ENCODE measurements at places on chromosomes 3 and 15.
A peak's percentile ranks its signal among the peaks of the same experiment; 100 is the strongest.

GRCh38 chr3:58585005-58585786 is 8.0 kb upstream of the FAM107A start:
- peak; percentile 31 for DNase-seq

GRCh38 chr3:176953106-176954060 is 243.9 kb downstream of the TBL1XR1 start:
- DNase-seq = no peak

- DNase-seq = no peak
These were observed 35.8 kb downstream of the MYH15 start for GRCh38 chr3:108474581-108474980.

DNA sequence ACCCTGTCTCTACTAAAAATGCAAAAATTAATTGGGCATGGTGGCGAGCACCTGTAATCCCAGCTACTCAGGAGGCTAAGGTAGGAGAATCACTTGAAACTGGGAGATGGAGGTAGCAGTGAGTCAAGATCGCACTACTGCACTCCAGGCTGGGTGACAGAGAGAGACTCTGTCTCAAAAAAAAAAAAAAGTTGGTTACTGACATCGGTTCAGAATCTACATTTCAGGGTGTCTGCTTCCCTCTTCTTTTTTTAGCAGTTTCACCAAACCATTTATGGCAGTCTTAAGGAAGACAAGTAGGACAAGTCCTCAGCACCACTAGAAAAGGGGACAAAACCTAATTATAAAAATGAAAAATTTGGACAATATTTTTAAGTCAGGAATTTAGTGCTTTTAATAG is 3.3 kb upstream of the USP4 start:
- DNase-seq = no peak

DNA sequence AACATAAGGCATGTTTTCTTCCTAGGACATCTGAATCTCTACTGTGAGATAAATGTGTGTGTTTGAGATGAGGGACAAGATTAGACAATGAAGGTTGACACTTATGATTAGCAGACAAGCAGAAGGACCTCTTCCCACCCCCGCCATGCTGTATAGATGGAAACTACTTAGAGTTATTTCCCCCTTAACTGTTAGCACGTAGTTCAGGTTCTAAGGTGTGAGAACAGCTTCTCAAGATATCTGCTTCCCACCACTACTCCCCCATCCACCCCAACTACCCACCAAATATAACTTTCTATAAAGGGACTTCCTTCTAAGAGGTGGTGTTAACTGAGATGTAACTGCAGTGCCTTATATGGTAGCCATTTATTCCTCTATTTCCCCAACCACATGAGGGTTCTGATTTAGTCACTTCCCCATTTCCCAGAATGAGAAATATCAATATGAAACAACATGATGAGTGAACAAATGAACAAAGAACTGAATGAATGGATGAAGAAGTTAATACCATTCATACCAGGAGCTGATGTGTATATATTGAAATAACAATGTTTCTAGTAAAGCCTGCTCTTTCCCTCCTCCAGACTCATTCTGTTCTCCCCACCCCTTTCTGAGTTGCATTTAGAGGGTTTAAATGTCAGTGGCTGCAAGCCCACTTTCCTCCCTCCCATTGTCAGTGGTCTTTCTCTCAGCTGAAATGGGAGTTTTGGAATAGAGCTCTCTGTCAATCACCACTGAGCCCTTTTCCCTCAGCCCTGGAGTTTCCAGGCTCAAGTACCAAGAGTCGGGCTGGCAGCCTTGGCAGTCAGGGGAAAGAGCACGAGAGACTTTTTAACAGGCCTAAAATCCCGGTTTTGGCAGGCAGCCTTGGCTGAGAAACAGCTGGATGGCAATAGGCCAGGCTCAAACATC is 7.7 kb upstream of the RFTN1 start:
- no peak for DNase-seq

DNA sequence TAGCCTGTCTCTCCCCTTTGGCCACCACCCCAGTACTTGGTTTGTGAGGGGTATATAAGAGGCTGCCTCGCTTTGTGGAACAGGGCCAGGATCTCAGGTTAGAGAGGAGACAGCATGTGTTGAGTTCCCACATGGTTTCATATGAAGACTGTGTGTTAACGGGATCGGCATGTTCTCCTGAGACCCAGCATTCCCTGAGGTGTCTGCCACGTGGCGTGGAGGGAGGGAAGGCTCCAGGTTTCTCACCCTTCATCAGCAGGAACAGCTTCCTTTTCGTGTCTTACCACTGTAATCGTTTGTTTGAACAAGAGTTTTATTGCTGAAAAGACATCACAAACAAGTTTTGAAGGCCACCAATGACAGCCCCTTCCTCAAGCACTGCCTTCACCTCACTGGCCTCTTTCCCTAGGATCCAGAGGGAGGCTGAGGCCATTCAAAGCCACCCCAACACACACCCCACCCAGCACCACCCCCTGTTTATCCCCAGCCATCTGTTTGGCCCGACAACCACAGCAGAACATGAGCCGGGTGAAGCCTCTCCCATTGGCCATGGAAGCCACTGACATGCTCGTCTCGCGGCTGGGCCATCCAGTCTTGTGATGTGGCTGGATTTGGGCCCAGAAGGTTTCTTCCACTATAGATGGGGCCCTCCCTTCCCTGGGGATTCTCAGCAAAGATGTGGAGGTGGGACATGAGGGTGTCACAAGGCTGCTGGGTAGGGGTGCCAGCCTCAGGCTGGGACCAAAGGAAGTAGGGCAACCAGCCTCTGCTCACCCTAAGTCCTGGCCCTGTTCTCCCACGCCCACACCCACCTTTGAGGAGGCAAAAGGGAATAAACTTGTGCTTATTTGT is 10.0 kb downstream of the BHLHE40 start:
- no peak for DNase-seq

- DNase-seq = no peak
These were observed 125.0 kb upstream of the TRIM42 start for GRCh38 chr3:140552898-140553297.

DNA sequence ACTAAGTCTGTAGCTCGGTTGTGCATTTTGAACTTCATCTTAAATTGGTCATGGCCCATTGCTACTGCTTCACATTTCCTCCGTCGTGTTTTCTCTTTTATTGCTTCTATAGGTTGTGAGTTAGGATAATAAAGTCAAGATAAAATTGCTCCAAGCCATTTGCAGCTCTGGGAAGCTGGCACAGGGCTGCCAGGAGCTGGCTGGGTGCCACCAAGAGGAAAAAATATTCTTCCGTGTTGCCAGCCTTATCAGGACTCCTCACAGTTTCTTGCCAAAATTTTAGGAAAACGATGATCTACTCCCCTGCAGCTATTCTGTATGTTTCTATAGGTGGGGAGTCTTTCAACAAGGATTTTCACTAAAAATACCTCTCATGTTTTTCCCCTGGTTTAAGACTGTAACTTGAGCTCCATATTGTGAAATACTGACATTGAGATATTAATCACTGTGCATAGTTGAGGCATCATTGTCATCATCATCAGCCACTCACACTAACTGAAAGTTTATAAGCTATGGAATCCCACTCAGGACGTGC is 55.4 kb upstream of the PIAS1 start:
- DNase-seq = no peak

DNA sequence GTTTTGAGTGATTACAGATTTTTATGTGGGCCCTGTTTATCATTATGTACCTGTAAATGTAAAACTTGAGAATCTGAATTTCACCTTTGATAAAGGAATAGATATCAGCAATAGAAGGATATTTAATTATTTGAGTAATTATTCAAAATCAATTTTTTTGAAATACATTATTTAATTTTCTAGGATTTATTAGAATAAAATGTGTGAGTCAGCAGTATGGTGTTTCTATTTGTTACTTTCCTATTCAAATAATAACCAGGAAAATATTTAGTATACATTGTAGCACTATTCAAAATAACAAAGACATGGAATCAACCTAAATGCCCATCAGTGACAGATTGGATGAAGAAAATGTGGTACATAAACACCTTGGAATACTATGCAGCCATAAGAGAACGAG is 22.1 kb downstream of the CAPN7 start:
- no peak for DNase-seq

DNA sequence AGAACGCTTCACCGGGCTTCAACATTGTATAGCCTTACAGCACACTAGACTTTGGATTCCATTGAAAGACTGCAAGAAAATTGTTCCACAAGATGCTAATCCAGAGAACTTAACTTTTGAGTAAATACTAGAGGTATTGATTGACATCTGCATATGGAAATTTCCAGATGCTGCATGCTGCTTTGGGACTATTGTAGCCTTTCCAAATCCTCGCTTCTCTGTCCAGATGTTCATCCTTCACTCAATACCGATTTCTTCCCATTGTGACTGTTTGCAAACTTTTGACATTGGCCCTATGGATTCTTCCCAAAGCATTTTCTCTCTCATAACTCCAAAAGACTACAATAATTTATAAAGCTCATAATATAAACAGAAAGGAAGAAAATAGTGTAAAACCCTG is 41.4 kb downstream of the COL6A6 start:
- no peak for DNase-seq

GRCh38 chr3:168364967-168365366 is 269.2 kb upstream of the GOLIM4 start:
- DNase-seq = no peak

DNA sequence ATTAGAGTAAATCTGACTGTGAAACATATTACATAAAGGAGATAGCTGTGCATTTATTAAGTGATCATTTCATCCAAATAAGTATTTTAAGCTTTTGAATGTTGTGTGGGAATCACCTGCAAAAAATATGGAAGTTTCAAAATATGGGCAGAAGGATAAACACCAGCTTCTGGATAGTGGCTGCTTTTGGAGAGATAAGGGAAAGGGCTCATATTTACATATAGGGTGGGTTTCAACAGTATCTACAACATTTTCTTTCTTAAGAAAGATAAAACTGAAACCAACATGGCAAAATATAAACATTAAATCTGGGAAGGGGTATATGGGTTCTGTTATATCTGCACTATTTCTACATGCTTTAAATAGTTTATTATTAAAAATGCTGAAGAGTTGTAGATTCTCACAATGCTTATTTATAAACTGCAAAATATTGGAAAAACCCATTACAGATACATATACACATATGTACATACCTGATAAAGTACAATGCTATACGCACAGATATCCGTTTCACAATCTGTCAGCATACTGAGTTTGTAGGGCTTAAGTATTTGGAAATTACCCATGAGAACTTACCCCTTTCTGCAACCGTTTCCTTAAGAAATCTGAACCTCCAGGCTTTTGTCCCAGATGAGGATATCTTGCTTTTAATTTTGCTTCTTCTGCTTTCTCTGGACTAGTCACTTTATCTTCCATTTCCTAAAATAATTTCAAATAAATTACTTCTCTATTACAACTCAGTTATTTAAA is 12.1 kb downstream of the ARPP19 start:
- DNase-seq = no peak

- DNase-seq = no peak
These were observed 29.6 kb downstream of the UMPS start for GRCh38 chr3:124759666-124760401.

DNA sequence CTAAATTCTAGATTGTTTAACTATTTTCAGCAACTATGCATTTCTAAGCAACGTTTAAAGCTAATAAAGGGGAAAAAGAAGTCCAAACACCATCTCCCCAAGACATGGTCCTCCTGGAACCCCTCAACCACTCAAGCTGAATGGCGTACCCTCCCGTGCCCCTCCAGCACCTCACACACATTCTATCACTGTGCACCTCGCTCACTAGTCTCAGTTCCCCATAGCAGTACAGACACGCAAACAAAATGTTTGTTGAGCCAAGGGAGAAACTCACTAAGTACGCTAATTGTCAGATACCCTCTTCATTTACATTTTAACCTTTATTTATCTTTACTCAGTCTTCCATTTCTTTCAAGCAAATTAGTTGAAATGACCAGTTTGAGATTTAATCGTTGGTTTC is 48.8 kb downstream of the ACAP2 start:
- DNase-seq = no peak

DNA sequence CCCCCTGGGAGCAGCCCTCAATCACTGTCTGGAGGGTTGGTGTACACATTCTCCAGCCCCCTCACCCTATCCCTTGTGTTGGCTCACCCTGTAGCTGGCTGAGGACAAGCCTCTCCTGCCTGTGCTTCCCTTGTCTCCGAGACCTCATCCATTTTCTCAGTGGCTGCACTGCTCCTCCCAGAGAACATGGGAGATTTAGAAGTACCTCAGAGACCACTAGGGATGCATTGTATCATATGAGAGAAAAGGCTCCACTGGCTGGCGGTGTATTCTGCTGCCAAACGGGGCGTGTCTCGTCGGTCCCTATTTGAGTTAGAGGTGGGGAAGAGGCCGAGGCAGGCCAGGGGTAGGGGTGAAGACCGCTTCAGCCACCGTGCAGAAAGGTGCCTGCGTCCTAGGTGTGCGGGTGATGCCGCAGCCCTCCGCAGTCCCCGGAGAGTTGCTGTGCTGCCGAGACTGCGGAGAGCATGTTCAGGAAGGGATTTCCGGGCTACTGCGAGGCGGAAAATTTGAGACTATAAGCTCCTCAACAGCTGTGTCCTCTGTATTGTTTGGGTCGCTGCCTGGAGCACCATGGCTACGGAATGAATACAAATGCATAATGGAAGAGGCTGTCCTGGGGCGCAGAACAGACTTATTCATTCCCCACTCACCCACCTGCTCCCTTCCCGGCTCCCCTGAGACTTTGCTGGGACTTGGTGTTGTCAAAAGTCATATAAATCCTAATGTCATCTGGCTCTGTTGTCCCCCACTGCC is 43.8 kb downstream of the SPSB4 start:
- DNase-seq = no peak

DNA sequence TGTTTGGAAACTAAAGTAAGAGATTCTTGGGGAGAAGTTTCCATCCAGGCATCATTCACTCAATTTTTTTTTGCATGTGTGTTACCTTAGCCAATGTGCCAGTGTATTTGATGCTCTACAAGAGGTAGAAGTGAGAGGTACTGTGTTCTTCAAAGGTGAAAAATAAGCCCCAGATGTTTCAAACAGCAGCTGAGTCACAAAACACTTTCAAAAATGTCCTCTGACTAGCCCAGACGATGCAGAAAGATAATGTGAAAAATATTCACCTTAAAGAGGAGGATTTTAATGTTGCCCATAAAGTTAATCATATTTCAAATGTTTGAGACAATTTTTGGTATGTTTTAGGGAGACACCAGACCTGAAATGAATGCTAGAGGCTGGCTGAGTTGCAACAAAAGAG is 107.7 kb upstream of the RASGRP1 start:
- DNase-seq = no peak

- no peak for DNase-seq
These were observed 39.5 kb downstream of the ZNF710 start for GRCh38 chr15:90040618-90041017.

- DNase-seq = no peak
These were observed 38.4 kb downstream of the ABHD17C start for GRCh38 chr15:80733460-80733859.

GRCh38 chr3:120182613-120183511 is 88.6 kb upstream of the GSK3B start:
- DNase-seq = no peak

- DNase-seq = peak; percentile 59
These were observed 10.7 kb upstream of the SPTBN5 start for GRCh38 chr15:41904541-41905005.
